ENCODE measurements at places on chromosomes 7 and 10. TPM values are rescaled to one million over a fixed set of nuclear protein-coding genes. Genes with fewer than 3 reads are reported as not detected.

DNA sequence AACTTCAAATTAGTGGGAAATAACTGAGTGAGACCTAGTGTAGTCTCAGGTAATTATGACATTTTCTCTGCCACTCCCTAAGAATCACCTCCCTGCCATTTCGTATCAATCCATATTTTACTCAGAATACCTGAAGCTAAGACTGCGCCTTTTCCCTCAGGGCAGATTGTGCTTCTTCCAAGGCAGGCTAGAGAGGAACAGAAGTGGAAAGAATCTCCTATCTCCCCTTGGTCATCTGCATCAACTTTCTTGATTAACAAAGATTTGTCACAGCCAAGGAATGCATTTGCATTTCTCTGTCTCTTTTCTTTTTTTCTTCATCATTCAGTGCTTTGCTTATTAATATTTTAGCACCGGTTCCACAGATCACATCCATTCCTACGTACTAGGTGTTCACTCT lies 119.1 kb downstream of the PTPRZ1 start:
- no peaks in the 10 kb centered on the region for H3K27me3 ChIP-seq
- no peaks in the 10 kb centered on the region for H3K36me3 ChIP-seq
- no peak overlapping the region for H3K4me3 ChIP-seq
- H3K4me1 ChIP-seq: peaks cover 38% of the 10 kb centered on the region

DNA sequence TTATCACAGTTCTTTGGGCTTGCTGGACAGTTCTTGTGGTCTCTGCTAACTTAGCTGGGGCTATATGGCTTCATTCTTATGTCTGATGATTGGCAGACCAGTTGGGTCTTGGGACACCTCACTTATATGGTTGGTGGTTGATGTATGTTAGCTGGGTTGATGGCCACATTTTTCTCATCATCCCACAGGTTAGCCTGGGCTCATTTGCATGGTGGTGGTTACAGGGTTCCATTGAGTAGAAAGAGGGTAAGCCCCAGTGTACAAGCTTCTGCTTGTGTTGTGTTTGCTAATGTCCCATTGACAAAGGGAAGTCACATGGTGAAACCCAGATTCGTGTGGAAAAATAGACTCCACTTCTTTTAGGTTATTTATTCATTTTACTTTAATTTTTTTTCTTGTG lies 40.6 kb downstream of the TMEM60 start:
- no peaks in the 10 kb centered on the region for H3K27me3 ChIP-seq
- H3K4me3 ChIP-seq: no peak overlapping the region
- DNase-seq: no peak
- H3K36me3 ChIP-seq: no peaks in the 10 kb centered on the region
- H3K4me1 ChIP-seq: peaks cover 34% of the 10 kb centered on the region

DNA sequence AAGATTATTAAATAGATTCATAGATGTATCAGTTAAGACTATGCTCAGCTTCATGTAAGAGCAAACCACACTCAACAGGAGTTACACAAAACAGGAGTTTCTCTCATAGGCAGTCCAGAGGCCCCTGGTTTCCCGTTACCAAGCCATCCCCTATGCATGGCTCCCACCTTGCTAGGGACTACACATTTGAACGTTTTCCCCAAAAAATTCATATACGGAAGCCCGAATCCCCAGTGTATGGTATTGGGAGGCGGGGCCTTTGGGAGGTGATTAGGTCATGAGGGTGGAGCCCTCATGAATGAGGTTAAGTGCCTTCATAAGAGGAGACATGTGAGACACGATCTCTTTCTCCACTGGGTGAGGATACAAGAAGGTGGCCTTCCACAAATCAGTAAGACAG lies 29.1 kb downstream of the RSU1 start:
- peaks cover 7% of the 10 kb centered on the region for H3K4me1 ChIP-seq
- H3K27ac ChIP-seq: no peak overlapping the region
- H3K27me3 ChIP-seq: no peaks in the 10 kb centered on the region
- H3K4me3 ChIP-seq: no peak overlapping the region
- DNase-seq: no peak
- peaks cover 20% of the 10 kb centered on the region for H3K36me3 ChIP-seq

Gene TEX36
- not detected for total RNA-seq

Gene FXYD4
- not detected for total RNA-seq

Data from HFFc6 (cell line).